Activated gamma-delta T cell treated with Interleukin-2 at 50 U/mL for 16 hours (primary cell): ENCODE measurements at places on chromosomes 6 and 20.
A peak's percentile ranks its signal among the peaks of the same experiment; 100 is the strongest.

DNA sequence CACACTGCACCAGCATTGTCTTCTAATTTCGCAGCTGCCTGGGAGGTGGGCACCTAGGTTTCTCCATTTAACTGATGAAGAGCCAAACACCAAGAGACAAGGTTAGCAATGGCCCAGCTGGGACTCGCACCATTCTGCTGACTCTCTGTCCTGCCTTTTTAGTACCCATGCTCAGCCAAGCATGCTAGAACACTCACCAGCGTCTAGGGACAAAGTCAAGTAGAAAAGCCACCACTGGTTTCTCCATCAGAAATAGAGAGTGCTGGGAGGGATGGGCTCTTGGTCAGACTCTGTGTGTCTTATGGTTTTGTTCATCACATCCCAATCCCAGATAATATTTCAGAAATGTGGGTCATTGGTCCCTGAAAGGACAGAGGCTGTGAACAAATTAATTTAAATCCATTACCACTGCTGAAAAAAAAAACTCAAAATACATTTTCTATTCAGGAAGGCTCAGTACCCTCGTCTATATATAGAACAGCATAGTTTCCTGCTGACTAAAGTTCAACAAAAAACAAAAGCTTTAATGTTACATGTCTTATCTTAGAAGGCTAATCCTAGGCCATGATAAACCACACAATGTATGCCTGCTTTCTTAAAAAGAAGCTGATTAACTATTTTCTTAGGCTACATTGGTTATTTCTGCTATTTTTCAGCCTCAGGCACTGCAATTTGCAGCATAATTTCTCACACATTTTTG is 111.0 kb downstream of the TBC1D7 start:
- no peak for DNase-seq

GRCh38 chr6:159977255-159977903 is 8.5 kb downstream of the IGF2R start:
- no peak for DNase-seq

GRCh38 chr6:151207674-151208073 is 32.1 kb upstream of the AKAP12 start:
- no peak for DNase-seq

- DNase-seq: no peak
These were observed 44.5 kb downstream of the EDN1 start for GRCh38 chr6:12334526-12335130.

DNA sequence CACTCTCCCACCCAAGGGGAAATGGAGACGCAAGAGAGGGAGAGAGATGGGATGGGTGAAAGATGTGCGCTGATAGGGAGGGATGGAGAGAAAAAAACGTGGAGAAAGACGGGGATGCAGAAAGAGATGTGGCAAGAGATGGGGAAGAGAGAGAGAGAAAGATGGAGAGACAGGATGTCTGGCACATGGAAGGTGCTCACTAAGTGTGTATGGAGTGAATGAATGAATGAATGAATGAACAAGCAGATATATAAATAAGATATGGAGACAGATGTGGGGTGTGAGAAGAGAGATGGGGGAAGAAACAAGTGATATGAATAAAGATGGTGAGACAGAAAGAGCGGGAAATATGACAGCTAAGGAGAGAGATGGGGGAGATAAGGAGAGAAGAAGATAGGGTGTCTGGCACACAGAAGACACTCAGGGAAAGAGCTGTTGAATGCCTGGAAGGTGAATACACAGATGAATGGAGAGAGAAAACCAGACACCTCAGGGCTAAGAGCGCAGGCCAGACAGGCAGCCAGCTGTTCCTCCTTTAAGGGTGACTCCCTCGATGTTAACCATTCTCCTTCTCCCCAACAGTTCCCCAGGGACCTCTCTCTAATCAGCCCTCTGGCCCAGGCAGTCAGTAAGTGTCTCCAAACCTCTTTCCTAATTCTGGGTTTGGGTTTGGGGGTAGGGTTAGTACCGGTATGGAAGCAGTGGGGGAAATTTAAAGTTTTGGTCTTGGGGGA is 754 bp downstream of the TNF start:
- DNase-seq: no peak

DNA sequence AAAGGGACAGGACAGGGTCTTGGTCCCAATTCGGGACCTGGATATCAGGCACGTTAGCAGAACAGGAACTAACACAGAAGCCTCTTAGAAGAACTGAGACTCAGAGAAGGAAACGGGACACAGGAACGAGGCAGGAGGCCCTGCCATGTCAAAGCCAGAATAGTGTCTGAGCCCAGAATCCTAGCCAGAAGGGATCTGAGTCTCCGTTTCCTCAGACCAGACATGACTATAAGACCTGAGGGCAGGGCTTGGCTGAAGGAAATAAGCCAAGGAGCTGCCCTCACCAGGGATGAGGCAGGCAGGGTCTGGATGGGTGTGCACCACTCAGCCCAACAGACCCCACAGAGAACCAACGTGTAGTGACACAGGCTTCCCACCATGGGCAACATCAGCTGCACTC is 40.3 kb downstream of the TRERF1 start:
- no peak for DNase-seq

- DNase-seq: no peak
These were observed 310.6 kb upstream of the RSPO3 start for GRCh38 chr6:126807876-126808275.

GRCh38 chr20:34948030-34948429 is 7.6 kb downstream of the GSS start:
- no peak for DNase-seq

- DNase-seq: no peak
These were observed 563.0 kb upstream of the AGPAT4 start for GRCh38 chr6:161836643-161837448.

GRCh38 chr6:45532721-45533210 is 155.0 kb upstream of the SUPT3H start:
- DNase-seq: no peak

GRCh38 chr20:58945965-58946631 is 35.0 kb upstream of the NELFCD start:
- no peak for DNase-seq

- no peak for DNase-seq
These were observed 613.3 kb upstream of the JAG1 start for GRCh38 chr20:11287126-11287525.

DNA sequence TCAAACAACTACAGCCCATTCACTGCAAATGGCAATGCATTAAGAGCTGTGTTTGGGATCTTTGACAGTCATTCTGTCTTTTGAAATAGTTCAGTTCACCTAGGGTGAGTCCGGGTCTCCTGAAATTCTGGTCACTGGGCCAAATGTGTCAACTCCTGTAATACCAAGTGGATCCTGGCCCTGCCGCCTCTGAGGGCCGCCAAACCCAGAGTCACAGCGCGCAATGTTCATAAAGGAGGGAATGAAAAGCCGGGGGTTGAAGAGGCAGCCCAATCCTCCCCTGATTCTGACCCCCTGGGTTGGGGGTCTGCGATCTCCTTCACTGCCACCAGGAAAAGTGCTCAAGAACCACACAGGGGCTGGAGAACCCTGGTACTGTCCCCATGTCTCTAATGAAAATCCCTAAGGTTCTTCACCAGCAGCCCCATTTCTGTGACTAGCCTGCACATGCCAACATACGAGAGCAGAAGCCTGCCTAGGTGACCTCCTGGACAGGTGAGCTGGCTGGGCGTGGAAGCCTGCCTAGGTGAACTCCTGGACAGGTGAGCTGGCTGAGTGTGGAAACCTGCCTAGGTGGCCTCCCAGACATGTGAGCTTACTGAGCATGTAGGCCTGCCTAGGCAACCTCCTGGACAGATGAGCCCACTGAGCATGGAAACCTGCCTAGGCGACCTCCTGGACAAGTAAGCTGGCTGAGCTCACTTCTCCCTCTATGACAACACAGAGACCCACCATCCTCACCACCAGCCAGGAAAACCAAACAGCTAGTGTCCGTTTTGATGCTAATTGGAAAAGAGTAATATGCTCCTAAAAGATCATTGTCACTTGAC is 16.1 kb upstream of the APMAP start:
- DNase-seq: no peak

GRCh38 chr20:50750145-50750671 is 18.8 kb downstream of the PARD6B start:
- DNase-seq: no peak

DNA sequence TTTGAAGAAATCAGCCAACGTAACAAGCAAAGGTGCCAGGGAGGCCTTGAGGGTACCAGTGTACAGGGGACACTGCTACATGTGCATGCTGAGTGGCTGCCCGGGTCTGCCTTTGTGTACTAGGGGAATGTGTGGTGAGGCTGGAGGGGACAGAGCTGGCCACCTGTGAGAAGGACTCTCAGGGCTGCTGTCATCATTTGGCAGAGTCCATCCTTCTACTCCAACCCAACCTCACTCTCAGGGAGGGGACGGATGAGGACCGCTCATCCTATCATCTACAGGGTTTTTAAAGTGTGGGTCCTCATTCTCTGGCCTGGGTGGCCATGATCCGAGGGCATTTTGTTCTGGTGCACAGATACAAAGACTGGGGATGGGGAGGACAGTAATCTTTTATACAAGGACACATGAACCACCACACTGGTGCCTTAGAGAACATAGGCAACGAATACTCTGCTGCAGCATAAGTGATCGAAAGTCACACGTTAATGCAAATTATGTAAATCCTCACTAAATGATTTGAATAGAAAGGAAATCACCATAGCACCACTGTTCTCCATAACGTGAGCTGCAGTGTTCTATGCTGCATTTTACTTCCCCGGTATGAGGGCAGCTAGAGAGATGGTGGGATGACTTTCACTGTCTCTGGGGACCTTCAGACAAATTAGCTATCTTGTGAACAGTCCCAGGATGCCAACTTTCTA is 181.4 kb downstream of the GMPR start:
- no peak for DNase-seq

DNA sequence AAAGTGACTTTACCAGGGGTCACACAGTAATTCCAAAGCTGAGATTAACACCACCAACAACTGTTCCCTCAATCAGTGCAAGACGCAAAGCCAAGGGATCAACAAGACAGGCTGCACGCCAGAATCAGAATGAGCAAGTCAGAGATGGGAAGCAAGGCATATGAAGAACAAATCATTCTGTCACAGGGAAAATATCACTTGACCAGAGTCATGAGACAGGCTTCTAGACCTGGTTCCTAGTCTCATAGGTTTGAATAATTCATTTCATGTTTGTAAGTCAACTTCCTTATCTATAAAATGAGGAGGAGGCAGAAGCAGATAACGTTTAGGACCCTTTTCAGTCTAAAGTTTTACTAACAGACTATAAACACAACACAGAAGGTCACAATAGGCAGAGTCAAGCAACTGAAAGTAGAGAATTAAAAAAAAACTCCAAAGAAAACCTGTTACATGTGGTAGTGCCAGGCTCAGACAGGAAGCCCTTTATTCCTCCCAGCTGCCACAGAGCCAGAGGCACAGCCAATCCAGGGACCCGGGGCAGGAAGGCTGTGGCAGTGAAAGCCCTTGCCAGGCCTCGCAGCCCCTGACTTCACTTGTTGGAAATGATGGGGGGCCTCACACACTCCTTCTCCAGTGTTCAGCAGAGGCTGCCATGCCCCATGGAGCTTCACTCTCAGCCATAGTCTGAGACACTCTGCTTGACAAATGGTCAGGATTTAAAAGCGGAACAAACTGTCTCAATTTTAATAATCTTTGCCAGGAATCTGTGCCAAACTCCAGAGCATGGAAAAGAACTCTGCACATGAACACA is 29.2 kb upstream of the DST start:
- DNase-seq: no peak

GRCh38 chr6:34341481-34341971 is 50.9 kb downstream of the NUDT3 start:
- DNase-seq: no peak

- DNase-seq: no peak
These were observed 319.3 kb upstream of the CITED2 start for GRCh38 chr6:139693735-139694134.

DNA sequence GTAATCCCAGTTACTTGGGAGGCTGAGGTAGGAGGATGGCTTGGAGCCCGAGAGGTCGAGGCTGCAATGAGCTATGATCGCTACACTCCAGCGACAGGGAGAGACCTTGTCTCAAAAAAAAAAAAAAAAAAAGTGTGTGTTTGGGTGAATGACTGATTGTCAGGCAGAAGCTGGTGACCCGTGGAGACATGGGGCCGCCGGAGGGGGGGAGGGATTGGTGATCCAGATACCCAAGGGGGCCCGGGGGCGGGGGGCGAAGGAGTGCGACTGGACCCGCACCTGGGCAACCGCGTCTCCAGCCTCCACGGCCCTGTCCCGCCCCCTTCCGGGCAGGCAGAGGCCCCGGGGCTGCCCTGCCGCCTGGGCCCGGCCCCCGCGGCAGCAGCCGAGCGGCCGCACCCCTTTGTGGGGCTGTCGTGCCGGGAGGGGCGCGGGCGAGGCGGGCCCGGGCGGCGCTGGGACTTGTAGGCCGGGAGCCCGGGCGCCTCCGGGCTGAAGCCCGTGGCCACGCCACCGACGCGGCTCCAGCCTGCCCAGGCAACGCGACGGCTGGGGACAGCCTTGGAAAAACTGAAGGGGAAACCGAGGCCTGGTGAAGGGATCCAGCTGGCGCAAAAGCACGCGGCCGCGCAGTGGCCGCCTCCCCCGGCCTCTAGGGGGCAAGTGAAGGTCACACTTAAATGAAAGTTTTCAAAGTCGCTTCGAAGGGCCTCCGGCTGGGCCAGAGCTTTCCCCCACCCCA is 2.1 kb upstream of the RBM38 start:
- peak; percentile 49 for DNase-seq

- no peak for DNase-seq
These were observed 12.2 kb upstream of the SHLD1 start for GRCh38 chr20:5737966-5738365.

- DNase-seq: no peak
These were observed 31.2 kb downstream of the SRSF3 start for GRCh38 chr6:36625158-36625919.

GRCh38 chr20:46400828-46401477 is 5.5 kb downstream of the ELMO2 start:
- peak; percentile 21 for DNase-seq

- DNase-seq: peak; percentile 30
These were observed 47.9 kb upstream of the CCDC167 start for GRCh38 chr6:37547564-37548061.

DNA sequence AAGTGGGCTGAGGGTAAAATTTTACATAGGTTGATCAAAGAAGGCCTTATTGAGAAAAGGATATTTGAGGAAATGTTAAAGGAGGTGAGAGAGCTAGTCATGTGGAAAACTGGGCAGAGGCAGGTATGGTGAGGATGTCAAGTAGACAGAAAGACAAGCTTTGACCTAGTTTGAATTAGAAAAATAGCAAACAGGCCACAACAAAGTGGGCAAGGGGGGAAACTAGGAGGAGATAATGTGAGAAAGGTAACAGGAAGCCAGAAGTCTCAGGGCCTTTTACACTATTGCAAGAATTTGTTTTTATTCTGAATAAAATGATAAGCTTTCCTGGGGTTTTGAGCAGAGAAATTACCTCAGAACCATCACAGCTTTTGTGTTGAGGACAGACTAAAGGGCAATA is 115.7 kb downstream of the RWDD2A start:
- peak; percentile 4 for DNase-seq

- DNase-seq: no peak
These were observed 366.5 kb upstream of the POU3F2 start for GRCh38 chr6:98467902-98468301.

GRCh38 chr6:144595266-144595665 is 310.1 kb downstream of the UTRN start:
- DNase-seq: no peak
